ENCODE measurements at places on chromosomes 5 and 9.

GRCh38 chr9:131045300-131046092, 36.5 kb downstream of the LAMC3 start:
- no peak for DNase-seq

- DNase-seq: peak; percentile 21
These were observed 118.4 kb downstream of the ARHGAP26 start for GRCh38 chr5:142888469-142889085.

- DNase-seq: no peak
These were observed 80.7 kb downstream of the ANKRD55 start for GRCh38 chr5:56152437-56152836.

- DNase-seq: no peak
These were observed 39.8 kb upstream of the ACO1 start for GRCh38 chr9:32344551-32345182.

DNA sequence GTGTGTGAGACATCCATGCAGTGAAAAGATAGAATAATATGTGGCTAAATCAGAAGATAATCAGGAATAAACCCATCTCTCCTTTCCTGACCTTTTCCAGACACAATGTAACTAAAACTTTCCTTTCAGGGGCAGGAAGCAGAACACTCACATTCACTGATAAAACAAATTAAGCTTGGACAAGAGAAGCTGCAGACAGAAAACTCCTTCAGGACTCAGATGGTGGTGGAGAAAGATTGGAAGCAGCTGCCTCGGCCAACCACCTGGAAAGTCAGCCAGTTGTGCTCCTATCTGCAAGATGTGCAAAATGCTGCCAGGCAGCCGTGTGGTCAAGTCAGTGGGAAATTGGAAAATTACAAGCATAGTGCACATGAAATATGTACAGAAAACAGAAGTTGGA, 26.9 kb downstream of the RASEF start:
- no peak for DNase-seq

DNA sequence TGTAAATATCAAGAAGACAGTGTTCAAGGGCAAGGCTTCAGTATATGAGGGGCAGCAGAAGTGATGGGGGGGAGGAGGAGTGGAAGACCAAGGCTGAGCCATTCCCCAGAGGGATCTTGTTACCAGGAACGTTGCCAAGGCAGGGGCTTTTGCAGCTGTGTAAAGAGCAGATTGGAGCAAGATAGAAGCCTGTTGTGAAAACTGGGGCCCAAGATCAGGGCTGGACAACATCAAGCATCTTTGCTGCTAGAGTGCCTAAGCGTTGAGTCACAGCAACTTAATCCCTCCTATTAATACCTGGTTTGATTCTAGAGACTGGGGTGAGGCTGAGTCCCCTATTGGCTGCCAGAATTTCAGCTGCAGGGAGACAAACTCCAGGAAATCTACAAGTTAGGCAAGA, 18.4 kb upstream of the ERCC6L2 start:
- DNase-seq: no peak

DNA sequence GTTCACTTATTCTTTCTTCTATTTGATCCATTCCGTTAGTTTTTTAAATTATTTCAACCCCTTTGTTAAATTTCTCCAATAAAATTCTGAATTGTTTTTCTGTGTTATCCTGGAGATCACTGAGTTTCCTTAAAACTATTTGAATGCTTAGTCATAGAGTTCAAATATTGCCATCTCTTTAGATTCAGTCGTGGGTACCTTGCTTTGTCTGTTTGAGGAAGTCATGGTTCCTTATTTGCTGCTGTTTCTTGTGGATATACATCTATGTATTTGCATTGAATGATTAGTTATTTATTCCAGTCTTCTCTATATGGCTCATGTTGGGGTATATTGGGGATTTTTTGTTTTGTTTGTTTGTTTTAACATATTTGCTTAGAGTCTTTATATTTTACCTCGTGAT, 80.6 kb downstream of the HINT1 start:
- no peak for DNase-seq

DNA sequence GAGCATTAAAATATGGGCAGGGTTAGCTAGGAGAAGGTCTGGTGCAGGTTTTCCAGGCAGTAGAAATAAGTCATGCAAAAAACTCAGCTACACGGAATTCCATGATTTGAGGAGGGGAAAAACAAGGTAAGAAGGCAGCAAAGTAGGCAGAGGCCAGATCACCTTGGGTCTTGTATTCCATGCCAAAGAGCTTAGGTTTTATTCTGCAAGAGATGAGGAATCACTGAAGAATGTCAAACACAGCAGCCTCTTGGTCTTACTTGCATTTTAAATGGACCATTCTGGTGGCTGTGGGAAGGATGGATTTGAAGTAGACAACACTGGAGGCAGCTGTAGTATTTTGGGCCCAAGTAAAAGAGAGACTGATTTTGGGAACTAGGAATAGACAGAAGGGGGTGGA, 8.6 kb downstream of the TRPM3 start:
- no peak for DNase-seq

GRCh38 chr9:135703726-135704125, 1.7 kb downstream of the KCNT1 start:
- DNase-seq: no peak

DNA sequence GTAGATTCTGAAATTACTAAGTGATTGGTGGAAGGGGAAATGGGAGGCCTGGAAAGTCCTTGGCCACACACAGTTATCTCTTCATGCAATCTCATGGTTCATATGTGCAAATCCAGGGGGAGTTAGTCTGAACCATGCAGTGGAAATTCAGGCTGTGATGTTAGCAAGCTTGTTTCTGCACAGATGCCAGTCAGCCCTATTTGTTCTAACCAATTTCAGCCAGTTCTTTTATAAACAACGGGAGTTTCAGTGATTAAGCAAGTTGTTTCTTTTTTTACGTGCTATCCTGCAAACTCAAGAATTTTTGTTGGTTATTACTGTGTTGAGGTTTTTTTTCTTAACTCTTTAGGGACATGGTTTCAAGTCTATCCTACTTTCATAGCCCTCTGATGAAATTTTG, 298.0 kb downstream of the FER start:
- no peak for DNase-seq

- DNase-seq: no peak
These were observed 8.1 kb downstream of the FAM193B start for GRCh38 chr5:177546258-177546741.

DNA sequence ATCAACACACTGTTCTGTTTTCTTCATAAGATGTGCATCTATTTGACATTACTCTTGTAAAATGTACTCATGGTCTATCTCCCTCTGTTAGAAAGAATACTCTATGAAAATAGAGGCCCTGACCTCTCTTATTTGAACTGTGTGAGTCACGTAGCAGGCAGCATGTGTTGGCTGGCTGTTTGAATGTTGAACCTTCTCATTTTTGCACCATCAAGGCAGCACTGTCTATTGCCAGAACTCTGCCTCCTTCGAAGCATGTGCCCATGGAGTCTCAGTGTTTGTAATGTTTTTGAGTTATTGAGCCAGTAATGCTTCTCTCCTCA, 144.4 kb downstream of the ALDH1A1 start:
- DNase-seq: no peak

DNA sequence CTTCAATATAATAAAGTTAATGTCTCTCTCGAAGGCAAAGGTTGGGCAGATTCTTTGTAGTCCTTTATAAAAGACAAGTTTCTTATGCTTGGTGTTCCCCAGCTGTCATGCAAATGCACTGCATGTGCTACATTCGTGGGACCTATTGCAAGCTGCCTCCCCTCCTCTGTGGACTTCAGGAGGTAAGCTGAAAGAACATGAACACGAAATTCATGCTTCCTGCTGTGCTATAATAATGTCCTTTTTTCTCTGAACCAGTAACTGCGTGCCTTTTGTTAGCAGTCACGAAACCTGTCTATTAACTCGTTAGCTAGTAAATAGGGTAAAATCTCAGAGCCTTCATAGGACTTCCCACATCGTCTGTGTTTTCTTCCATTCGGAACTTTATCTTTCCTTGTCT, 363.5 kb downstream of the CDH9 start:
- DNase-seq: no peak

GRCh38 chr9:80926611-80927010, 762.7 kb downstream of the TLE1 start:
- DNase-seq: no peak

DNA sequence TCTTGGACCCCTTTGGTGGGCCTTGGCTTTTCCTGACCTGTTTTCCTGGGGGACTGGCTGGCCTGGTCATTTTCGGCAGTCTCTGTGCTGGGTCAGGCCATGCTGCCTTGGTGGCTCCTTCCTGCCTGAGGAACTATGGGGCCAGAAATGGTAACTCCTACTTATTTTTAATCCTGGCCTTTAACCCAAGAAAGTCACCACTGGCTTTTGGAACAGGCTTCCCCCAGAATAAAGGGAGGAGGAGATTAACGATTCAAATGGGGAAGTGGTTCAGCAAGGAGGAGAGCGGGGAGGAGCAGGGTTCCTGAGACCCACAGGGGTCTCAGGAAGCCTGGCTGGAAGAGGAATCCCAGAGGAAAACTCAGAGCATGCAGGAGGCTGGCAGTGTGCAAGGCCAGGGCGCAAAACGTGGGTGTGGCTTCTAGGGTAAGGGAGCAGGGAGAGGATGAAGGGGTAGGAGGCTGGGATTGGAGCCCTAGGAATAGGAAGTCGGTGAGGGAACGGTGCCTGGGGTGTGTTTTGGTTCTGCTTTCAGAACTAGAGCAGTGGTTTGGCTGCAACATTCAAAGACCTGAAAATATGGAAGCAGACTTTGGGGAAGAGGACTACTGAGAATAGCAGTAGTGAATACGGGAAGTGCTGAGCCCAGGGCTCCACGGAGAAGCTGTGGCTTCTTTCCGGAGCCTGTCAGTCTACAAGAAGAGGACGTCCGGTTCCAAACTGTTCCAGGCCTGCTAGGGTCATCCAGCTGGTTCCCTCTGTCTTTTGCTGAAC, 271.1 kb upstream of the KLF4 start:
- DNase-seq: no peak

DNA sequence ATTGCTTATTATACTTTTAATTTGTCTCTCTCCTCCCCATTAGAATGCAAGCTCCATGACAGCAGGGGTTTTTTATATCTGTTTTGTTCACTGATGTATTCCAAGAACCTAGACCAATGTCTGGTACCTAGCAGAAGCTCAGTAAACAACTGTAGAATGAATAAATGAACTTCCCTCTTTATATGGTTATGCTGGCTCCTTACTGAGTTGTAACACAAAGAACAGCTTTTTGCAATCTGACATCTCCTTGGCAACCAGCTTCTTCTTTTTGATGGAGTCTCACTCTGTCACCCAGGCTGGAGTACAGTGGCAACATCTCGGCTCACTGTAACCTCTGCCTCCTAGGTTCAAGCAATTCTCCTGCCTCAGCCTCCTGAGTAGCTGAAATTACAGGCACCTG, 13.6 kb downstream of the TRMO start:
- DNase-seq: no peak

DNA sequence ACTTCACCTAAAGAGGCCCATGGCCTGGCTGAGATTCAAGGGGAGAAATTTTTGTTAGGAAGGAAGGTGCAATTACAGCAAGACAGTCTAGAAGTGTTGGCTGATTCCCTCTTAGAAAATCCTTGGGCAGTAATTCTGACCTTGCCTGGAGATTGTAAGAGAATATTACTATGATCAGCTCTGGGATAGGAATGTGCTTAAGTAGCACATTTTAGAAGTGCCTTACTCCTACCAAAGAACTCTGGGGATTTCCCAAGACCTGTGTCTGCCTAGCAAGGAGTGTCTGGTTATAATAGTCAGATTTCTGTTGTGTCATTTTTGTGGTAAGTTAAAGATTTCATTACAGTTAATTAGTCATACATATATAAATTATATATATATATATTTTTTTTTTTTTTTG, 52.3 kb downstream of the NLN start:
- DNase-seq: no peak

DNA sequence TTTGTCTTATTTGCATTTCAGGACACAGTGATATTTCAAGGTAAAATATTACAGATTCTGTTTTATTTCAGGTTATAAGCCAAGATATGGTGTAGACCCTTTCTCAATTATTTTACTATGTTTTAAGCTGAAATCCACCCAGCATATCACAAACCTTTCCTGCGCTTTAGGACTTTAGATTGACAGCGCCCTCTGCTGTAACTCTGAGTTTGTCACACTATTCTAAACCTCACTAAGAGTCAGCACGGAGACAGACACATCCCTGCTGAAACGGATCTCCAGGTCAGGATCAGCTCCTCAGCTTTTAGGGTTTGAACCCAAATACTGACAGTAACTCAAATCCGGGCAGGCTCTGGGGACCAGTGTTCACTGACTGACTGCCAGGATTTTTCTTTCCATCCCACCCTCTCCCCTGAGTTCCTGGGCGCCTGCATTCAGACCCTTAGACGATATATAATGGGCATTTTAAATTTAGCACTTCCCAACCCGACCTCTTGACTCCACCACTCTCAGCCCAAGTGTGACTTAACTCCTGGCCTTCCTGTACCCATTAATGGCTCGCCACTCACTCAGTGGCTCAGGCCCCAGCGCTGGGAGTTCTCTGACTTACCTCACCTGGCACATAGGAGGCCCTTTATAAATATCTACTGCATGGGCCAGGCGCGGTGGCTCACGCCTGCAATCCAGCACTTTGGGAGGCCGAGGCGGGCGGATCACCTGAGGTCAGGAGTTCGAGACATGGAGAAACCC, 33.5 kb downstream of the TLX3 start:
- DNase-seq: no peak

- no peak for DNase-seq
These were observed 1176.3 kb downstream of the CDH18 start for GRCh38 chr5:18811661-18812060.

- no peak for DNase-seq
These were observed 23.0 kb upstream of the EXOC3 start for GRCh38 chr5:419970-420369.

DNA sequence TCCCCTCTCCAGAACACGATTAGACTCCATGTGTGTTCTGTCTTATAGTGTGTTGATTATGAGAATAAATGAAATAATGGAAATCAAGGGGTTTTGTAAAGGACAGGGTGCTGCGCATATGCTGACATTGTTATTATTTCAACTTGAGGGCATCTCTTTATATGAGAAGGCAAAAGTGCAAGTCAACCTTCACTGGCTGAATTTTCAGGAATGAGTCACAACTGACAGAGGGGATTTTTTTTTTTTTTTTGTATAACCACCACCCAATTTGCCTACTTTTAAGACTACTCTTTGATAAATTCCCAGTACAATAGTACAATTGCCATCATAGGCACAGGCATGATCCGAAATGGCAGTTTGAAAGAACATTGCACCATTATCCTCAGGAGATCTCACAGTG, 419.2 kb upstream of the NMUR2 start:
- no peak for DNase-seq

DNA sequence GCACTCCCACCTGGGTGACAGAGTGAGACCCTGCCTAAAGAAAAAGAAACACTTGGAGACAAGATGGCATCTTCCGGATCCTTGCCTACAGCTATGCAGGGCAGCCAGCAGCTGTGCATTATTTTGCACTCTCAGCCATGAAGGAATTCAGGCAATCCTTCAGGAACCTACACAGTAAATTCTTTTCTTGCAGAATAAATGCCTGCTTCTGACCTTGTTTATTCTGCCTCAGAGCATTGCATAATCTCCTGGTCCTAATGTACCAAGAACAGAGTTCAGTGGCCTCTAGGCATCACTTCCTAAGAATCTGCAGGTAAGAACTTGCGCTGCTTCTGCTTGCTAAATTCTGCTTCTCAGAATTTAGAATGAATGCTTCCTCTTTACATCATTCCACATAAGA, 16.8 kb downstream of the GLDC start:
- DNase-seq: no peak

DNA sequence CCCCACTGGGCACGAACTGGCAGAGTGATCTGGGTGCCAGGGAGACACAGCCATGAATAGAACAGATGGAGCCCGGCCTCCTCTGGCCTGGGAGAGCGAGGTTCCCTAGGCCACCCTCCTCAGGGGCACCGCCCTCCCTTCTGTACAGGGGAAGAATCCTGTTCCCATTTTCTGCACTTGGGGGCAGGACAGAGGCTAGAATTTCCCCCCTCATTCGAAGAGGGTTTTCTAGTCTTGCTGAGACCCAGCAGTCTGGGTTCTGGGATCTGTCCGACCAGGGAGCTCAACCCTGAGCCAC, 52.7 kb downstream of the COL5A1 start:
- DNase-seq: no peak
